ENCODE measurements at places on chromosomes 7 and 10. TPM values are rescaled to one million over a fixed set of nuclear protein-coding genes. Genes with fewer than 3 reads are reported as not detected.

MRC1 gene
- total RNA-seq: 62.6 TPM

IDI2 gene
- not detected for total RNA-seq

PCLO gene
- total RNA-seq: 0.95 TPM

ENTPD7 gene
- 14.8 TPM for total RNA-seq

- no peak for DNase-seq
These were observed 220.3 kb downstream of the EBF3 start for GRCh38 chr10:129743738-129744133.

DNA sequence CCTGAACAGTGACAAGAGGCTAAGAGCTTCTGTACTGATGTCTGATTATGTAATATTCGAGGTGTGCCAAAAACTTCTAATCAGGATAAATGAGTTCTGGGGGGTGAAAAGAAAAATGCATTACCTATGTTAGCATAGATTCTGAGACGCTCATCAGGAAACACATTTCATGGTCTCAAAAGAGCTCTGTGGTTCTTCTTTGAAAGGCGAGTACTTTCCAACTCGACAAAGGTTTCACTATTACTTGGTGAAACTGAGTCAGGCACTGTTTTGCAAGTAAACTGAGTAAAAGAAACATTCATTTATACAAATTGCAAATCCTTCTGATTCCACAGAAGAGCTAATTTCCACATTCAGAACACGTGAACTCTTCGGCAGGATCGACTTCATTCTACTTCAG is 523.2 kb downstream of the GATA3 start:
- no peak for DNase-seq

- no peak for DNase-seq
These were observed 89.8 kb upstream of the SAMD8 start for GRCh38 chr10:75021379-75022249.

GRCh38 chr7:132666071-132666773 is 90.0 kb upstream of the PLXNA4 start:
- no peak for DNase-seq

- DNase-seq: no peak
These were observed 13.5 kb downstream of the CRTAC1 start for GRCh38 chr10:98016772-98017475.

DNA sequence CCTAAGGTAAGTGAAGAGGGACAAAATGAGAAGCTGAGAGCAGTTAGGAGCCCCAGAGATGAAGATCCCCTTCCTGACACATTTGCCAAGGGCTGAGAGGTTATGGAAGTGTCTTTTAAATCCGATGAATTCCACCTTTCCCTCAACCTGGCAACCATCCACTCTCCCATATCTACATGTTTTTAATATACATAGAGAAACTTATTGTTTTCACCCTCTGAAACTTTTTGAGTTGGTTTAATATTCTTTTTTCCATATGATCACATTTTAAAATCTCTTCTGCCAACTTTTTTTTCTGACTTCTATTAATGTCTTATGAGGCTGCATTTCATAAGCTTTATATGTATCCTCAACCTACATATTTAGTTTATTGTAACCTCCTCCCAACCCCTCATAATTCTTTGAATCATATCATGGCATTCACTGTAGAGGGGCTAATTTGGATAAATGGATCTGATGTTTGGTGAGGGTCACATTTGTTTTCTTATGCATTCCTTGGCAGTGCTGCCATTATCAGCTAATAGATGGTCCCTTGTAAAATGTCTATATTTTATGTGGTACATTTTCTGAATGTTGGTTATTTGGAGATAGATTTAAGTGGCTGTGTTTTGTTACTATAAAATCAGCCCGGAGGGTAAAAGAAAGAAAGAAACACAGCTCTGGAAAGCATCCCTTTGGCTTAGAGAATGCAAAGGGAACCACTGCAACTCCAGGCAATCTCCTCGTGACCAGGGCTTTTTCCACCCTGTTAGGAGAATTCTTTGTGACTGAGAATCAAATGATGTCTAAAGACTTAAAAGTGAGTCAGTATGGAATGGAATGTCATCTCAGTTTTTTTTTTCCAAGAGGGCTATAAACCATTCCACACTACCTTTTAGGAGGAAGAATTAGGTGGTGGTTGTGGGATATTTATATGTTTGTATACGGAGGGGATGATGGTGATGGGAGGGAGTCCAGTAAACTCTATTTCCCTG is 334.4 kb downstream of the SUGCT start:
- no peak for DNase-seq

DNA sequence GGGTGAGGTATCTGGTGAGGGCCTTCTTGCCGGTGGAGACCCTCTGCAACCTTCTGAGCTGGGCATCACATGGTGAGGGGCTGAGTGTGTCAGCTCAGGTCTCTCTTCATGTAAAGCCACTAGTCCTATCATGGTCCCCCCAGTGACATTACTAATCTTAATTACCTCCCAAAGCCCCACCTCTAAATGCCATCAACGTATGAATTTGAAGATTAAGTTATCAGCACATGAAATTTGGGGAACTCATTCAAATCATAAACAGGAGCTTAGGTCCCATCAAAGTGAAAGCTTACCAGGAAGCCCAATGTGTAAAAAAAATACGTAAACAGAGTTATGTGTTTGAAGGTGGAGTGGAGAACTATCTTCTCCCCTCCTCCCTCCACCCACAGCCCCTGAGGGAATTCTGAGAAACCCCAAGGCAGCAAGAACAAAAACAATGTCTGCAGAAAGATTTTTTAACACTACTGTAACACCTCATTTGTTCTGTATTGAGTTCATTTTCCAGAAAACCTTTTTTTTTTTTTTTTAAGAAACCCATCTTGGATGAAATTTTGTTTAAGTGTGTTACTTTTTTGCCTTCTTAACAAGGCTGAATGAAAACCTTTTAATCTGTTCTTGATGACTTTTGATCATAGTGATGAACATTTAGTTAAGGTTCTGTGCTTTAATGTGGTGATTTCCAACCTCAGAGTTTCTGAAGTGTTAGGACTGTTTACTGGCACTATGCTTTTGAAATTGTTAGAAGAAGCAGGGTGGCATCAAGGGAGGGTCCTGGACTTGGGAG is 19.1 kb upstream of the PCGF5 start:
- no peak for DNase-seq

- DNase-seq: no peak
These were observed 65.3 kb downstream of the FRMPD2 start for GRCh38 chr10:48209241-48209640.
